Activated CD8-positive, alpha-beta memory T cell treated with anti-CD3 and anti-CD28 coated beads, Interleukin-2, amount 10 ng/mL, durations not matched to agents 7 days and 5 days (primary cell): ENCODE measurements at places on chromosomes 16 and 17. TPM values are rescaled to one million over a fixed set of nuclear protein-coding genes. Genes with fewer than 3 reads are reported as not detected.

- DNase-seq, result peak; percentile 85
These were observed 15.7 kb downstream of the C16orf74 start for GRCh38 chr16:85735225-85735635.

GRCh38 chr16:54602666-54603065 lies 316.1 kb upstream of the IRX3 start:
- DNase-seq, result no peak

- no peak for DNase-seq
These were observed 239.1 kb downstream of the GRIN2A start for GRCh38 chr16:9943121-9943520.

DNA sequence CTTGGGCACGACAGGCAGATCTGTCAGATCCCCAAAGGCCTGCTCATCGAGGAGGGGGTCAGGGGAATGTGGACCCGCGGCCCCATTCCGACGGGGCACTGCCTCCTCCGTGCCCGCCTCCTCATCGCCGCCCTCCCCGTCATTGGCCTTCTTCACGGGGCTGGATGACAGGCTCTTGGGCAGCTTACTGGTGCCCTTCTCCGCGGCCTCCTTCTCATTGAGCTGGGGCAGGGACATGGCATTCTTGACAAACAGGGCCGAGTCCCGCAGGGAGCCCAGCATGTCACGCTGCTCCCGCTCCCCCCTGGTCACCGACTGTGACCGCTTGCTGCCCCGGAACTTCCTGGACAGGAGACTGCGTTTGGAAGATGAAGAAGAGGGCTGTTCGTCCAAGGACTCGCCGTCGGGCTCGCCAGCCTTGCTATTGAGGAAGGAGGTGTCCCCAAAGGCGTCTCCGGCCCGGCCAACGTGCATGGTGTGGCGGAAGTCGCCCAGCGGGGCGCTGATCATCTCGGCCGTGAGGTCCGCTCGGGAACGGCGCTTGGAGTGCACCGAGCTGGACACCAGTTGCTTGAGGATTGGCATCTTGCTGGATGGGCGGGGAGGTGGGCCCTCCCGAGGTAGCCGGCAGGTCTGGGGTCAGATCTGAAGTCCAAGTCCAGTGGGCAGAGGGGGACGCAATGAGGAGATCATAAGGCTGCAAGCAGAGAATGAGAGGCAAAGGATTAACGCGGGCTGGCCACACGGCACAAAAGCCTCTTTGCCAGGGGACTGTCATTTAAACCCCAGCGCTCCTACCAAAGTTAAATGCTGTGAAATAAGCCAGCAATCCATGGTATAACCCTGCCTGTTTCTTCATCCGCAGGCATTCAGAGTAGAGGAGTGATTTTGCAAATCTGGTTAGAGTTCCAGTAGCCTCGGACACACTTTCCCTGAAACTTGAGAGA lies 24.5 kb upstream of the CPSF4L start:
- DNase-seq, result no peak

DNA sequence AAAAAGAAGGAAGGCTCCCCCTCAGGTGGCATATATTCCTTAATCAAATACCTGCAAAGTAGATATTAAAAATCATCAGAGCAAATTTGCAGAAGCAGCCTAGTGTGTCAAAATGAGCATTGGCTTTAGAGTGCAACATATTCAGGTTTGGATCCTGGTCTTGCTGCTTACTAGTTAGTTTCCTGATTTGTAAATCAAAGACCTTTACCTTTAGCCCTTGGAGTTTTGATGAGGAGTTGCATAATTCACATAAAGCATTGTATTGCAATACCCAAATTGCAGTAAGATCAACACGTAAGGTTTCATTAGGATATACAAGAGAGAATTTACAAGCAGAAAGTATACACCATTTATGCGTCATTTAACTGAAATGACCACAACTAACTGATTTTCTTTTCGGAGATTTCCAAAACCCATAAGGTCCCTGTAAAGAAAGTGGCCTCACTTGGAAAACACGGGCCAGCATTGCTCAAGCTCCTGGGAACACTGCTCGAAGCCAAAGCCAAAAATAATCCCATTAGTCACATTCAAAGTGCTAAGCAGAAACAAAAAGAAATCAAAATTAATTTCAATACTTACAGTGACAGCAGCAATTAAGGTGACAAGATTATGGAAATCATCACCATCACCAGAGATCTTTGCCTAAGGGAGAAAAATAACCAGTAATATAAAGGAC lies 415.9 kb upstream of the ERCC4 start:
- no peak for DNase-seq

GRCh38 chr16:64168371-64168770 lies 953.5 kb downstream of the CDH11 start:
- DNase-seq, result no peak

- DNase-seq, result no peak
These were observed 7.6 kb downstream of the TBC1D16 start for GRCh38 chr17:80028030-80028429.

- no peak for DNase-seq
These were observed 4.6 kb downstream of the OSBPL7 start for GRCh38 chr17:47816947-47817346.

GRCh38 chr16:74892574-74893461 lies 92.1 kb downstream of the WDR59 start:
- DNase-seq, result no peak

DNA sequence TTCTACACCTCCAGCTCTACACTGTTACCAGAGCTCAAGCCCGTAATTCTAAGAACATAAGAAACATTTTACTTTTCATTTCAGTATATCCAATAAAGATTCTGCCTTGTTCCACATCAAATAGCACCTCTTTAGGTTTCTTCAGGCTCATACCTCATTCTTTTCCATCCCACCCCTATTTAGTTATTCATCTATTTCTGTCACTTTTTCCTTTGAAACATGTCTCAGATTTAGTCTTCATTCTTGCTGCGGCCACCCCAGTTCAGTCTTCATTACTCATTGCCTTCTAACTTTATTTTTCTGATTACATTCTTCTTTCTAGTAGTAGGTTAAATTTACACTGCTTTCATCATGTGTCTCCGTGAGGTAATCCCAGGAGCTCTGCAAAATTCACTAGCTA lies 33.5 kb downstream of the PPM1E start:
- DNase-seq, result no peak

DNA sequence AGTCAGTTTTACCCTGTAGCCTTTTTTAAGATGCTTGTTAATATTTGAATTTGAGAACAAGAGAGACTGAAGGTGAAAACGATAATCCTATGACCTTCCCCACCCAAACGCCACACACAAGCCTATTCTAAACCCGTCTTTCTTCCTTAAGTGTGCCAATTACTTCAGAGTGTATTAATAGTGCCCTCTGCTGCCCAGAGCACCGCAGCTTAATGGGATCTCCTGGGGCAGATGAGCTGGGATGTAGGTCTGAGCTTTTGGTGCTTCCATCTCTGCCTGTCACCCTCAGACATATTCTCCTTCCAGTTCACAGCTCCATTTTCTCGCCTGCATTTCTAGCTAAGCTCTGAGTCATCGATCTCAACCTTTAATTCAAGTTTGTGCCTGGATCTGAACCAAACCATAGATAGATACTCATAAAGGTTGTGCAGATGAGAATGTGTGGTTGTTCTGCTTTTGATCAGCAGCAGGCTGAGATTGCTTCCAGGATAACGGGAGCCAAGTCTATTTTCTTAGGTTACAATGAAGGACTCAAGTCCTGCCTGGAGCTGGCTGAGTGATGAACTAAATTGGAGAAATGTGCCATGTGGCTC lies 46.4 kb upstream of the CDH13 start:
- no peak for DNase-seq

DNA sequence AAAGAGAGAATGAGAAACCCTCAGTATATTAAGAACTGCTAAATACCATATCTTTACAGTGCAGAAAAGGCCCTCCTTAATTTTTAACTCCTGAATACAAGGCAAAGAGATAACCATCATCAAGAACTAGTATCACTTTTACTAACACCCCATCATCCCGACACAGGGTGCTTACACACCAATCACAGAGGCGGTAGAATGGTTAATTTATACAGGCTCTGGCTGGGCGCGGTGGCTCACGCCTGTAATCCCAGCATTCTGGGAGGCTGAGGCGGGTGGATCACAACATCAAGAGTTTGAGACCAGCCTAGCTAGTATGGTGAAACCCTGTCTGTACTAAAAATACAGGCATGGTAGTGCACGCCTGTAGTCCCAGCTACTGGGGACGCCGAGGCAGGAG lies 4.2 kb downstream of the PSMD12 start:
- DNase-seq, result no peak

GRCh38 chr17:78925234-78925633 lies at the start of gene TIMP2:
TIMP2 (minus strand) TSS chr17:78925387; CDS start chr17:78925088, 299 bp downstream.
- peak; percentile 73 for DNase-seq

- no peak for DNase-seq
These were observed 23.6 kb downstream of the USP6 start for GRCh38 chr17:5139458-5139732.

- no peak for DNase-seq
These were observed 40.6 kb downstream of the SREBF1 start for GRCh38 chr17:17795946-17796786.

DNA sequence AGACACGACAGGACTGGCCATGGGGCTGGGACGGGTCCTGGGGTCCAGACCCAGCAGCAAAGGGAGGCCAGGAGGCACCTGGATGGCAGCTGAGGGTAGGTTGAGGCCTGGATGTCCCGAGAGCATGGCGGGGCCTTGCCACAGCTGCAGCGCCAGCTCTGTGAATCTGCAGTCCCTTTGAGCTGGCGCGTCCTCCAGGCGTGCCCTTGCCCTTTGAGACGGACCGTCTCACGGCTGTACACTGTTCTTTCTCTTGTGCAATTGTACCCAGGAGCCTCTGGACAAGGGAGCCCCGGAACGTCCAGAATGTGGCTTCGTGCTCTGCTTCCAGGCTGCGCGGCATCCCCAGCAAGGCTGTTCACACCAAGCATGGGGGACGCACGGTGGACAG lies 69.5 kb upstream of the CIBAR2 start:
- DNase-seq, result no peak

GRCh38 chr16:85980686-85981085 lies 81.7 kb downstream of the IRF8 start:
- DNase-seq, result no peak

DNA sequence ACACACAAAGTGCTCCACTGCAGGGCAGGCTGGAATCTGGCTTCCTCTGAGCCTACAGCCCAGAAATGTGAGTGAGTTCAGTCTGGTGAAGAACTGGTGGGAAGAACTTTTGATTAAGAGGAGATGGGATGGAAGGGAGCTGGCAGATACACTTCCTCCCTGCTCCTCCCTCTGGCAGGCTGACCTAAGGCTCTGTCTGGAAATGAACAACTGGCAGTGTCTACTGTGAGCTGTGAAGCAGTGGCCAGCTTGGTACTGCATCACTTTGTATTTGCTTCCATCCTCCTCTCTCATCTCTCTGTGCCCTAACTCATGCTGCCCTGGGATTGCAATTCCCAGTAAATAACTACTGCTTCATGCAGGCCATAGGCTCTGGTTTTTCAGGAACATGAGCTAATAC lies 45.6 kb downstream of the MAF start:
- no peak for DNase-seq

GRCh38 chr17:55576237-55576995 lies 65.2 kb upstream of the SMIM36 start:
- no peak for DNase-seq

GRCh38 chr17:18033442-18034099 lies 5.4 kb downstream of the ATPAF2 start:
- peak; percentile 81 for DNase-seq

DNA sequence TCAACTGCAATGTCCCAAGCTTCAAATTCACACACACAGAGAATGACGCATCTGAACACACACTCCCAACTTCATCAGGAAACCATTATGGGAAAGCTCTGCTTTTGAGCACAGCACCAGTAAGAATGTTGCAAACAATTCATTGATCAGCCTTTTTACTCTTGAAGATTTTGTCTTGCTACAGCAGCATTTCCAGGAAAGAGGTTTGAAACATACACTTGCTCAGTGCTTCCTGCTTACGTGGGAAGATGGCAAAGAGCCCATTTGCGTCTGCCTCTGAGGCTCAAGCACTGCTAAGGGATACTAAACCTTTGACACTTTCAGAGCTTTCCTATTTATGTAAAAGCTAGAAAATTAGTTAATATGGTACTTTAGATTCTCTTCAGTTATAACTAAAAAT lies 77.2 kb upstream of the MON1B start:
- DNase-seq, result no peak

DNA sequence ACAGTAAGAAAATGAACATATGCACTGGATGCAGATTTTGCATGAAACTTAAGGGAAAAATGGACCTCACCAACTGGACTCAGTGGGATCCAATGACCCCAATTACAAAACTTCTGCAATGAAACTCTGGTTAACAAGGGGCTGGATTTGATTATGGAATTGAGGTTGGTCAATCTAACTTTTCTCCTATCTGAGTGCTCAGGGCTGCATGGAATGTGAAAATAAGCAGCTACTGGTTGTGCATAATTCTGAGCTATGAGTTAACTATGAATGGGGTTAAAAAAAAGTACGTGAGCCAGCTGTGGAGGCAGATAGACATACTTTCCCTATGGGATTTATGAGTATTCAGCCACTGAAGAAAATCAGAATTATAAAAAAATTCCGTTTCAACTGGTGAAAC lies 9.2 kb downstream of the FAM20A start:
- no peak for DNase-seq

- DNase-seq, result no peak
These were observed 26.2 kb downstream of the ADAMTS18 start for GRCh38 chr16:77408607-77409006.

DNA sequence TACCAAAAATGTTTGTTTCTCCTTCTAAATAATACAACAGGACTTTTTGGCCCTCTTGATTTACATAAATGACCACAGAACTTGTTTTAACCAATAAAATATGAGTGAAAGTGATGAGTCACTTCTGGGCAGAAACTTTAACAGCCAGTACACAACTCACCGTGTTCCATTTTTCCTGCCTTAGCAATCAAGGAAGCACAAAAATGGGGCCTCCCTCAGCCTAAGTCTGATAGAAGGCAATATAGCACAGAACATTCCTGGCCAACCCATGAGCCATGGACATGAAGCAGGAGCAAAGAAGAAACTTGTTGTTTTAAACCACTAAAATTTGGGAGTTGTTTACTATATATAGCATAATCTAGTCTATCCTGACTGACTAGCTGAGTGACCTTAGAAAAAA lies 61.1 kb upstream of the MTMR4 start:
- no peak for DNase-seq

CCR7 gene
- total RNA-seq, result 83.9 TPM

KCNH4 gene
- total RNA-seq, result 0.09 TPM

SYCE1L gene
- total RNA-seq, result 4.1 TPM

DHRS7C gene
- not detected for total RNA-seq

CEMP1 gene
- total RNA-seq, result not detected

KRTAP3-2 gene
- total RNA-seq, result not detected

PIK3R5 gene
- total RNA-seq, result 51.2 TPM

PRR35 gene
- not detected for total RNA-seq

XAF1 gene
- 491 TPM for total RNA-seq

GCGR gene
- total RNA-seq, result not detected

AOC2 gene
- 2.4 TPM for total RNA-seq

SRP68 gene
- total RNA-seq, result 116 TPM

ASPHD1 gene
- total RNA-seq, result not detected

SLC16A11 gene
- 1.2 TPM for total RNA-seq

KRT40 gene
- total RNA-seq, result not detected
